ENCODE measurements at places on chromosomes 2 and 18. TPM values are rescaled to one million over a fixed set of nuclear protein-coding genes. Genes with fewer than 3 reads are reported as not detected.

The KLHL41 gene
- polyA plus RNA-seq: 1.7 TPM

DNA sequence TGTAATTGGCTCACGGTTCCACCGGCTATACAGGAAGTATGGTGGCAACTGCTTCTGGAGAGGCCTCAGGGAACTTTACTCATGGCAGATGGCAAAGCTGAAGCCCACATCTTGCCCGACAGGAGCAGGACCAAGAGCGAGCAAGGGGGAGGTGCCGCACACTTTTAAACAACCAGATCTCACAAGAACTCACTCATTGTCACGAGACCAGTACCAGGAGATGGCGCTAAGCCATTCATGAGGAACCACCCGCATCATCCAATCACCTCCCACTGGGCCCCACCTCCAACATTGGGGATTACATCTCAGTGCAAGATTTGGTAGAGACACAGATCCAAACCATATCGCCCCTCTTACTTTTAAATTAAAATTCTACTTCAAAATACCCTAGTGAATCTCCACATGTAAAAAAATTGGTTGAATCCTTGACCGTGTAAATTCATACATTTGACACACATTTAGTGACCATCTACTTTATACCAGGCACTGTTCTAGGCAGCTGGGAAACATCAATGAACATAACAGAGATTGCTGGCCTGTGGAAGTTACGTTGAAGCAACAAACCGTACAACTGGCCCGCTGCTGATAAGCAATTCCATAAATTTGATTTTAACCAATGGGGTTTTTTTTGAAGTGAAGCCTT is 87.6 kb downstream of the ALPK2 start:
- DNase-seq: no peak

GRCh38 chr2:75102011-75102410 is 97.3 kb downstream of the TACR1 start:
- DNase-seq: no peak

GRCh38 chr2:216217904-216218260 is 108.7 kb downstream of the XRCC5 start:
- DNase-seq: no peak

All from right lung (tissue), 10 donors.